ENCODE measurements at places on chromosomes 6 and 20.

GRCh38 chr6:157667211-157668008 is 155.6 kb upstream of the SNX9 start:
- DNase-seq = peak; percentile 24

DNA sequence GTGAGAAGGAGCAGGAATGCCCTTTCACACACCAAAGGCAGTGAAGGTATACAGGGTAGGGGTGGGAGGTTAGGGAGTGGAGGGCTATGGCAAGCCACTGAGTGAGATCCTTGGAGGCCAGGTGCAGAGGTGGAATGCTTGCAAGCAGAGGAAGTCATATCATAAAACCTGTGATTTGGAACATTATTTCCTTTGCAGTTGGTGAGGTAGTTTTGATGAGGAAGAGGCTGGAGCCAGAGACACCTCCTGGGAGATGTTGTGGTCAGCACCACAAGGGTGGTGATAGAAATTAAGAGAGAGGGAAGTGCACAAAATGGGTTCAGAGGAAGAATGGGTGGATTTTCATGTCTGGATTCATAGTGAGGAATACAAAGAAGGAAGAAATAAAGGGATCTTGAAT is 73.0 kb downstream of the PLCB4 start:
- DNase-seq = no peak

DNA sequence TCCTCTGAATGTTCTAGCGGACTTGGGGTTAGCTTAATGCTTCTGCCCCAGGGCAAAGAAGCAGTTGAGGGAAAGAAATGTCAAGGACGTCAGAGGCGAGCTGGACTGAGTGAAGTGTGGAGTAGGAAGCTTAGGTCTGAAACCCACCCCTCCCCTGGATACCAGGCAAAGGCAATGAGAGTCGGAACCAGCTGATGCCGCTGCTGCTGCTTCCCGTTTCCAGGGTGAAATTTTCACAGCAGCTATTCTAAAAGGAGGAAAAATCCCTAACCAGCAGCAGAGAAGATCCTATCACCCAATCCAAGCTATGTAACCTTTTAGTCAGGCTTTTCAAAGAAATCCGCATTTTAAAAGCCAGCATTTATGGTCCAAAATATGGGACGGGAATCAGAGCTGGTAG is 564.3 kb downstream of the LMBRD1 start:
- no peak for DNase-seq

GRCh38 chr20:44756956-44757355 is 11.3 kb downstream of the KCNK15 start:
- no peak for DNase-seq

DNA sequence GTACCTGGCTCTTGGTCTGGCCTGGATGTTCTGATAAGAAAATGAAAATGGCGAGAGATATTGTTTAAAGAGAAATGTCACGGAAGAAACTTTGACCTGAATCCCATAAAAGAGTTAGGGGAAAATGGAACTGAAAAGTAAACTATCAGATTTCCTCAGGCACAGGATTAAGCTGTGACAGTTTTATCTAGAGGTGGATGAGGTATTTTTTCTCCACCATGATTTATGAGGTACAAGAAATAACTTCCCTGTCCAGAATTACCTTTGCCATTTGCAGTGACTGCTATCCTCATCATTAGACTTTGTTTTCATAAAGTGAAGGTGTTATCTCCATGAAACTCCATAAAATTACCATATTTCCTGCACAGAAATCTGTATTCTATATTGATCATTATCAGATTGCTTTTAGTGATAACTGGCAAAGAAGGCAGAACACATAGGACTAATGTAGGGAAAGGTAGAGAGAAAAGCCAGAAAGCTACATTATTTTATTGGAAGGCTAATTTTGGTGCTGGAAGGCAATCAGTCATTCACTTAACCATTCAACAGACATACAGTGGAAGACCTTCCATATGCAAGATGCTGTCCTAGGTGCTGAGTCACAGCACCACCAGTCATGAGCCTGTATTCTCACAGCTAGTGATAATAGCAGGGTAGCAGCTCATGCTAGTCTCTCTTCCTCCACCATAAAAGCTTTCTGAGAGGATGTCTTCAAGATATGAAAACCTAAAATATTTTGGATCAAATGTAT is 427.3 kb upstream of the CITED2 start:
- DNase-seq = no peak

GRCh38 chr6:79453558-79454042 is 83.6 kb downstream of the LCA5 start:
- DNase-seq = no peak

- DNase-seq = no peak
These were observed 6.2 kb downstream of the TTPAL start for GRCh38 chr20:44481719-44482416.

- no peak for DNase-seq
These were observed 2.4 kb upstream of the ZMYND8 start for GRCh38 chr20:47358672-47359529.

DNA sequence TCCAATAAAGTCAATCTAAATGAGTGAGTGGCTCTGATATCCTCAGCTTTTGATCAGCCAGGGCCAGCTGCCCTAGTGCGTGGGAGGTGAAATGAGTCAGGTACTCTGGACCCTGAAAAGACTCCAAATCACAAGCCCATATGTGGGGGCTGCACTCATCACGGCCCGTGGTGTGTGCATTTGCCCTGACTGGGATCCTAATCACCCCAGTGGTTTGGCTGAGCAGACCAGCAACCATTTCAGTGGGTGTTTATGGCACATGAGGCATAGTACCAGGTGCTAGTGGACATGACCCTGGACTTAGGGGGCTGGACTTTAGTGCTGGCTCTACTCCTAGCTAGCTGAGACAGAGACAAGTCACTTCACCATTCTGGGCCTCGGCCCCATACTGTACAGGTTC is 39.4 kb downstream of the SCML4 start:
- DNase-seq = no peak

DNA sequence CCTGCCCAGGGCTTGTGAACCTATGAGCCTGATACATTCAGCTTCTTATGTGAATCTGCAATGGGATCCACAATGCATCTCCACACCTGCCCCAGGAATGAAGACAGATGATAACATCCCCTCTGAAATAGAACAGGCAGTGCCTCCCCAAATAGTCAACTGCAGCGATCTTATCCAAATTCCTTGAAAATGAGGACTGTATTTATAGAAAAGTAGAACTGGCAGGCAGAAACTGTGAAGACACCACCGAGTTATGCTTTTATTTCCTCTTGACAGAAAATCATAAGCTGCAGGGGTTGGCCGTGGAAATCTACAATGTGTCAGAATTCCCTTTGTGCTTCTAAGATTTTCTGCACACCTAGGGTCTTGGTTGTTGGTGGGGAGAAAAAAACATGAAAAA is 270.3 kb downstream of the TBC1D7 start:
- DNase-seq = no peak

DNA sequence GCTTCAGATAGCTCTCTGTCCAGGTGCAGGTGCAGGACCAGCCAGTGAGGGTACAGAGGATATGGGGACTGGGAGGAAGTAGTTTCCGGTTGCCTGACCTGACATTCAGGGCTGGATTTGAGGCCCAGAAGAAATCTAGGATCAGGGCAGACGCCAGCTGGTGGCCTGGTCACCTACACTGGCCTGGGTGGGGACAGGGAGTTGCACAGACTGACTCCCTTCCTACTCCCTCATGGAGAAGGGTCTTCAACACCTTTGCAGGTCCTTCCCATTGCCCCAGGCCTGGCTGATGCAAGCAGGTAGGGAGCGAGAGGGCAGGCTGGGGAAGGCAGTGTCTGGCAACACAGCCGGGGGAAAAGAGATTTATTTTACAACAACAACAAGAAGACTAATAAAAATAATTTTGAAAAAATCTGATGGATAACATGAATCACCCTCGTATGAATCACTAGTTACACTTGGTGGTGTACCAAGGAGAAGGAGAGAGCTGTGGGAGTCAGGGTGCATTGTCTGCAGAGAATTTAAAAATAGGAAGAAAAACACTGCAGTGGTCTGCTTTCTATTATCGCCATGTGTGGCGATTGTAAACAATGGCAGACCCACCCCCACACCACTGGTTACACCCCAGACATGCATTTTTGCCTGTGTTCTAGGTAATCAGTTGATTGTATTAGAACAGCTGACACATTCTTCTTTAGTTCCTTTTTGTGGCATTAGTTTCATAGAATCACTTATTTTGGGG is 62.3 kb upstream of the SNX9 start:
- no peak for DNase-seq

GRCh38 chr6:15266423-15266996 is 20.6 kb downstream of the JARID2 start:
- no peak for DNase-seq

GRCh38 chr20:49821381-49821780 is 8.8 kb downstream of the SLC9A8 start:
- no peak for DNase-seq

GRCh38 chr20:41621971-41622370 is 3.8 kb upstream of the CHD6 start:
- no peak for DNase-seq

GRCh38 chr6:43628393-43629103 is 516 bp downstream of the GTPBP2 start:
- DNase-seq = peak; percentile 59

DNA sequence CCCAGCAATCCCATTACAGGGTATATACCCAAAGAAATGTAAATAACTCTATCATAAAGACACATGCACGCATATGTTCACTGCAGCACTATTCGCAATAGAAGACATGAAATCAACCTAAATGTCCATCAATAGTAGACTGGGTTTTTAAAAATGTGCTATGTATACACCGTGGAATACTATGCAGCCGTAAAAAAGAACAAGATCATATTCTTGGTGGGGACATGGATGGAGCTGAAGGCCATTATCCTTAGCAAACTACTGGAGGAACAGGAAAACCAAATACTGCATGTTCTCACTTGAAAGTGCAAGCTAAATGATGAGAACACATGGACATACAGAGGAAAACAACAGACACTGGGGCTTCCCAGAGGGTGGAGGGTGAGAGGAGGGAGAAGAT is 201.2 kb downstream of the GMDS start:
- DNase-seq = no peak

DNA sequence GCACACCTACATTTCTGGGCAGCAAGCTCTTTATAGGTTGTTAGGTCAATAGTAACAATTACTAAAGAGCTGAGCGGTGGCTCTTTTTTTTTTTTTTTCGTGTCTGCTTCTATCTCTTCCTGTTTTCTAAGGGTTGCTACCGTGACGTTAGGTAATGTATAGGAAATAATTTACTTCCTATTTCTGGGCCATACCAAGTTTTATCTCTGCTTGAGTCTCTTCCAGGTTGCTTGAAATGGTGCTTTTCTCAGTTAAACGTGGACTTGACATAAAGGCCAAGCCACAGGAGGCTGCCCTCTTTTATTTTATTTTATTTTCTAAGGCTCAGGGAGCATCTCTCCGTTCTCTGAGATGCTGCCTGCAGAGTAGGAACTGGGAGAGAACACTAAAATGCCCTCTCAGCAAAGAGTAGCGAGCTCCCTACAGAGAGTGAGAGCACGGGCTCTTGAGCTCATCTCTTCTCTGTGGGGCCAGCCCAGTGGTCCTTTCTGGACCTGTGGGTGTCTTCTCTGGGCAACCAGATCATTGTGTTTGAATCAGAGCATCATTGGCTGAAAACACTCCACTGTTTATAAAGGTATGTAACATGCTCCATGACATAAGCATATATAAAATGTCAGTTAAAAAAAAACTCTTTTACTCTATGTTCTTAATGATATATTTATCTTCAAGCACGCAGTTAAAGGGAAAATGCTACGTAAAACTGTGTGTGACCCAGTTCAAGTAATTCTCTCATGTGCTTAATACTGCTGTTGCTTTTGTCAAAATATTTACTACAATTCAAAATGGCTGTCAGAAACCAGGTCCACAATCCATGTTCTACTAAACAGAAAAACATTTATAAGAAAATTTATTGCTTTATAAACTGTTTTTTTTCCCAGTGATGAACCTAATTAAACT is at the start of gene ZNF831:
ZNF831 (plus strand) TSS at position 191 of the 900 bp plus-strand sequence. CDS start 27,199 bp downstream, outside the sequence.
- DNase-seq = peak; percentile 70

DNA sequence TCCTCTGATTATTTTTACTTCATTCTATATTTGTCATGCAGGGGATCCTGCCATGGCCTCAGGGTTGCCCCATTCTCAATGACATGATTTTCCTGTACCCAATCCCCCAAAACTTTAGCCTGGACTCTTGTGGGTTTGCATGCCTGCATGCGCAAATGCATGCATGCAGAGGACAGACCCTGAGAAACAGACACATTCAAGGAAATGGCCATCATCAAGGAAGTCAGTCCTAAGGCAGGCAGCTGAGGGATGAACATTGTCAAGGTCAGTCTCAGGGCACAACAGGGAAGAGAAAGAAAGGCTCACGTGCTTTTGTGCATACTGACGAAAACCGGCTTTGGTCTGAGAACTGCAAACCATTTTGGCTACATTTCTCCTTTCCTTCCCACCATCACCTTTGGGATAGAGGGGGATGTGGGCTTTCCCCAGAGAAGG is 13.1 kb downstream of the NEDD9 start:
- no peak for DNase-seq

GRCh38 chr6:48109944-48110343 is 1.1 kb downstream of the PTCHD4 start:
- no peak for DNase-seq

- DNase-seq = no peak
These were observed 213.7 kb downstream of the PTPRT start for GRCh38 chr20:42975974-42976373.

DNA sequence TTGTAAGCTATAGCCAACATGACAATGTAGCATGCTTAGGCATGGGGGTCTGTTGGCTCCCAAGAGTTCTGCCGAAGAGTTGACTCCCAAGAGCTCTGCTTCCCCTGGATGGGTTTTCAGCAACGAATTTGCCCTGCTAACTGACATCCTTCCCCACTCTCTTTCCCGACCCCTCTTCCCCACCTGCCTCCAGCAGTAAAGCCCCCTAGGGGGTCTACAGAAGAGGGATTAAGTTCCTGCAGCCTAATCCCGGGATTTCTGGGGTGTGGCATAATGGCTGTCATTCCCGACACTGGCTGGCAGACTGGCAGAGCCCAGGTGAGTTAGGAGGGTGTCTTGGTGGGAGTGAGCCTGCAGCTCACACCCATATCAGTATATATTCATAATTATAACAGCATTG is 121.0 kb upstream of the ZNF184 start:
- no peak for DNase-seq

GRCh38 chr6:131782764-131783163 is 25.1 kb upstream of the ENPP1 start:
- DNase-seq = no peak

DNA sequence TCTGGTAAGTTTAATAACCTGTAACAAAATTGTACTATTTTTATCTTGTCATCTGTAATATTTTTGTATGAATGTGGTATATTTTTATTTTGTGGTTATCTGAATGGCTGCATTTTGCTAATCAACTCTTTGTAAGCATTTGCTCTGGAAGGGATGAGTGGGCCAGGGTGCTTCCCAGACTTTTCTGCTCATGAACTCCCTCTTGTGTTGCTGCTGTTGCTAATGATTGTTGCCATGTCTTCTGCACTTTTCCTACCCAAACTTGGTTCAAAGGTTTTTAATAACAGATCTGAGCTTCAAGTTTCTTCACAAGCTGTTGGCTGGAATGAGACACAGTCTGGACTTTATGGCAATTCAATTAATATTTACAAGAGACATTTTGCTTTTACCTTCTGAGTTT is 1005.7 kb downstream of the HACE1 start:
- no peak for DNase-seq

- no peak for DNase-seq
These were observed at the start of gene MAFB for GRCh38 chr20:40689100-40689942. MAFB (minus strand) TSS chr20:40689236; CDS start chr20:40688850, 386 bp downstream.
